ENCODE measurements at places on chromosomes 5 and 9.

DNA sequence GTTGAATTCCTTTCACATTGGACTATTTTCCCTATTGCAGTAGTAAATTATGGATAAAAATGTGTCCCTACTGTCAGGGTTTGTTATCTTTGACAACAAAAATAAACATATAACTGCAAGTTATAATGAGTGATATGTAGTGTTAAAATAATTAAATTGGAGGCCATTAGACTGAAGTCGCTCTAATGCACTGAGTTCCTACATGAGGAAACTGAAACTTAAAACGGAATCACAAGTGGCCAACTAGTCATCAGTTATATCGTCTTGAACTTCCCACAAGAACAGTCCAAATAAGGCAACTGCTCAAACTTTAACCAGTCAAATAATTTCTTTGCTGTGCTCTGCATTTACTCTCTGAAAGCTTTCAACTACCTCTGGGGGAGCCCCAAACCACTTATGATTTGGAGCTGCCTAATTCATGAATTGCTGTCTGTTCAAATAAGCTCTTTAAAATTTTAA, 2.1 kb upstream of the IFT74 start:
- no peak for DNase-seq

GRCh38 chr9:92170848-92171247, 55.6 kb upstream of the SPTLC1 start:
- DNase-seq: no peak

- no peak for DNase-seq
Measured at GRCh38 chr9:13863112-13863511, 450.8 kb downstream of the NFIB start.

GRCh38 chr9:101458963-101459631, 23.5 kb upstream of the ALDOB start:
- peak; percentile 64 for DNase-seq

DNA sequence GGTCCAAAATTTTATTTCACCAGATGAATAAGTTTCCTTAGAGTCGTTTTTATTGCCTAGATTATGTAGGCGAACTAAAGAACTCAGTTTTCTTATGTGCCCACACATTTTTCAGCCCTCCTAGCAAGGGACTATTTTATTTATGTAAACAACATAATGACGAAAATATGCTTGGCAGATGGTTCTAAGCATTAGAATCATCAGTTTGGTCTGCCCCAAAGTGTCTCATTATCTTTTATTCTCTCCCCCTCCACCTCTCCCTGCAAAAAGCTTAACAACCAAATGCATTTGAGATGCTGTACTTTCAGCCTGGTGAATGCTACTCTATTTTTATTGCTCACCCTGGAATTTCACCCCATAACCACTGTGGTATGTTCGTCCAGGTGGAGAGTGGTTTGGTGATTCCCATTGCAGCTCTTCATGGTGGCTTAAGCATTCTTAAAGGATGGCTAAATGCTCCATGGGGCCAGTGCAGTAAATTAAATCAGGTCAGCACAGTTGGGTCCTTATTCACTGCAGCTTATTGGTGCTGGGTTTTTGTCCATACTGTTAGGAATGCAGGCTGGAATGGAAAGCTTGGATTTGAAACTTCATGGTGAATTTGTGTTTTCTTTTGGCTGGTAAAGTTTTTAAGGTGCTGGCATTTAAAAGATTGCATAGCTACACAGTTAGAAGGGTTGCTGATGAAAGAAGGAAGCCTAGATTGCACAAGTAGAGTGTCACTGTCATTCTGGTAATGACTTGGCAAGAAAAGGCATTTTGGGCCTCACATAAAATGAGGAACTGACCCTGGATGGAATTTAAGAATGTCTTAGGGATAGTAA, 39.2 kb downstream of the TLE4 start:
- DNase-seq: no peak

DNA sequence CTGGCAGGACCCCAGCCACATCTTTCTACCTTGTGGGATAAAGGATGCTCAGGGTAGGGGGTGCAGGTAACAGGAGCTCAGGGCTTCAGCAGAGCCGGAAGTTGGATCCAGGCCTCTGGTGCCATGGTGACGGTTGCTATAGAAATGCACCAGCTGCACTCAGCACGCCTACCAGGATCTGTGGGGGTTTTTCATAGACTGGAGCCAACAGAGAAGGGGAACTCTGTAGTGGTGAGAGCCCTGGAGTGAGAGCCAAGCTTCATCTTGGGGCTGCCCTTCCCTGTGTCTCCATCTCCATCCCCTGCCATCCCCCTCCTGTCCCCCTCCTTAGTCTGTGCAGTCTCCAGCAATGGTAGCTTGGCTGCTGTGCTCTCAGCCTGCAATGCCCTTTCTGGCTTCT, 27.5 kb upstream of the BOD1 start:
- DNase-seq: peak; percentile 47

DNA sequence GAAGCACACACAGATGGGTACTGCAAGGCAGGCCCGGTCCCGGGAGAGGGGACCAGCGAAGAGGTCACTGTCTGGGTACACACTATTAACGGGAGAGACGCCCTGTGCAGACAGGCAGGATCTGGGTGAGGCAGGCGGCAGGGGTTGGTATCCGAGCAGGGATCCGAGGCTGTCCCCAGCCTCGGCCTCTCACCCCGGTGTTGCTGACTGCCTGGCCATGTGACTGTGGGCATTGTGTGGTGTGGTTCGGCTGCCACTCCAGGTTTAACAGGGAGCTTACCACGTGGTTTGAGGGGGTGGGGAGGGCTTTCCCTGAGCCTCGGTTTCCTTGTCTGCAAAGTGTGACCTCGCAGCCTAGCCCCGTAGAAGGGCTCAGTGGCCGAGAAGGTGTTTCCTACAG, 11.1 kb upstream of the RALGDS start:
- DNase-seq: no peak

GRCh38 chr5:107204413-107204812, 466.3 kb downstream of the EFNA5 start:
- no peak for DNase-seq

- DNase-seq: no peak
Measured at GRCh38 chr9:133916159-133916541, 76.0 kb downstream of the VAV2 start.

GRCh38 chr9:38437193-38437823, 13.1 kb upstream of the IGFBPL1 start:
- DNase-seq: no peak

All from Jurkat, Clone E6-1 (cell line).